ENCODE measurements at places on chromosomes 16 and 17.
A peak's percentile ranks its signal among the peaks of the same experiment; 100 is the strongest.

- DNase-seq: no peak
Measured at GRCh38 chr16:65884018-65884417, 482.5 kb upstream of the CDH5 start.

DNA sequence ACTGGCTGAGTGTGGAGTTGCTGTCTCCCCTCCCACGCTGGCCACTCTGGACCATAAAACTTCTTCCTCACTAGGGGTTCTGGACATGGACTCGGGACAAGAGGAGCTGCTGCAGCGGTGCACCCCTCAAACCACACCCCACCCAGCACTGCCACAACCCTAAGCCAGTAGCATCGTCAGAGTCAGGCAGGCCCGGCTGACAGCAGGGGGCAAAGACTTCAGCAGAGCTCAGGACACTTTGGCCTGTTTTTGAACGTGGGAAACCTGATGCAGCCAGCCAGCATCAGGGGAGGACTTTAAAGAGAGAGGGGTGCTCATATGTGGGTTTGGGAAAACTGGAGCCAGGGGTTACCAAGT, 9.6 kb downstream of the MEOX1 start:
- DNase-seq: no peak

GRCh38 chr16:24834459-24835335, 11.1 kb upstream of the SLC5A11 start:
- no peak for DNase-seq

DNA sequence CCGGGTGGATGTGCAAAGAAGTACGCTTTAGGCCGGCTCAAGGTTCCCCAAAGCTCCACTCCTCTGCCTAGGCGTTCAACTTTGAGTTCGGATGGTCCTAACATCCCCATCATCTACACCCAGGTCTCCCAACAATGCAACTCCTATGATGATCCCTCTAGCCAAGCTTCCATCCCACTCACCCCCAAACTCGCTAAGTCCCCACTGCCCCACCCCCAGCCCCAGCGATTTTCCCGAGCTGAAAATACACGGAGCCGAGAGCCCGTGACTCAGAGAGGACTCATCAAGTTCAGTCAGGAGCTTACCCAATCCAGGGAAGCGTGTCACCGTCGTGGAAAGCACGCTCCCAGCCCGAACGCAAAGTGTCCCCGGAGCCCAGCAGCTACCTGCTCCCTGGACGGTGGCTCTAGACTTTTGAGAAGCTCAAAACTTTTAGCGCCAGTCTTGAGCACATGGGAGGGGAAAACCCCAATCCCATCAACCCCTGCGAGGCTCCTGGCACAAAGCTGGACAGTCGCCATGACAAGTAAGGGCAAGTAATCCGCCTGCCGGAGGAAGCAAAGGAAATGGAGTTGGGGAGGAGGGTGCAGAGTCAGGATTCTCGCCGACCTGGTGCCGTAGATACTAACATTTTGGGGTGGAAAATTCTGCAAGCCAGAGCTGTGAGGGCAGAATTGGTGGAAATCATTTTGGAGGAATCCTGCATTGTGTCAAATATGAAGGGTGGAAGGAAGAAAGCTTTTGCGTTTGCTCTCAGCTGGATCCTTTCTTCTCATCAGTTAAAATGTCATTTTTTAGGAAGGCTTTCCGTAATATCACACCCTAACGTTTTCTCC, at the start of gene TP53:
Gene TP53 (minus strand): TSS at position 419 of the 836 bp plus-strand sequence. CDS start 10,896 bp downstream, outside the sequence.
- peak; percentile 96 for DNase-seq

DNA sequence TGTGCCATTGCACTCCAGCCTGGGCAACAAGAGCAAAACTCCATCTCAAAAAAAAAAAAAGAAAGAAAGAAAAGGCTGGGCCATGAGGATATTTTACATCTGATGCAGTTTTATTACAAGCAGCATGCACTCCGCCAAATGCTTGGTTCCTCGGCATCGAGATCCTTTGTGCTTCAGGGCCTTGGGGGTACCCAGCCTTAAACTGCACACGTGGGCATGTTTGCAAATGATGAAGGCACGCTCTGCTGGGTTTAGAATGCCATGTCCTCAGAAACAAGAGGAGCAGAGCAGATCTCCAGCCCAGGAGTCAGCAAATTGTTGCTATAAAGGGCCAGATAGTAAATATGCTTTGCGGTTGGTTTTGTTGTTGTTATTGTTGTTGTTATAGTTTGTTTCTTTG, 153.2 kb downstream of the KATNIP start:
- DNase-seq: no peak

DNA sequence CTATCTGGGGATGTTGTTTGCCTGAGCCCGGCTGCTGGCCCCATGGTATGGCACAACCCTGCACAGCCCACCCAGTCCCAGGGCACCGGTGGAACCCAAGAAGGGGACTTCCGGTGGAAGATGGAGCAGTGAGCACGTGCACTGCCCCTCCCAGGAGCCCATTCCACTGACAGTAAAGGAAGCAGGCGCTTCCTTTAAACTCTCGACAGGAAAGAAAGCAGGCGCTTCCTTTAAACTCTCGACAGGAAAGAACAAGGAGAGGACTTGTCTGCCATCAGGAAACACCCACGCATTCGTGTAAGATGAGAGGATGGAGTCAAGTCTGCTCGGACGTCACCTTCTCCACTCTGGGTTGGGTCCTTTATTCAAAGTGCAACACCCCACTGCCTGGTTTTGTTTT, 53.7 kb downstream of the IL21R start:
- peak; percentile 33 for DNase-seq

DNA sequence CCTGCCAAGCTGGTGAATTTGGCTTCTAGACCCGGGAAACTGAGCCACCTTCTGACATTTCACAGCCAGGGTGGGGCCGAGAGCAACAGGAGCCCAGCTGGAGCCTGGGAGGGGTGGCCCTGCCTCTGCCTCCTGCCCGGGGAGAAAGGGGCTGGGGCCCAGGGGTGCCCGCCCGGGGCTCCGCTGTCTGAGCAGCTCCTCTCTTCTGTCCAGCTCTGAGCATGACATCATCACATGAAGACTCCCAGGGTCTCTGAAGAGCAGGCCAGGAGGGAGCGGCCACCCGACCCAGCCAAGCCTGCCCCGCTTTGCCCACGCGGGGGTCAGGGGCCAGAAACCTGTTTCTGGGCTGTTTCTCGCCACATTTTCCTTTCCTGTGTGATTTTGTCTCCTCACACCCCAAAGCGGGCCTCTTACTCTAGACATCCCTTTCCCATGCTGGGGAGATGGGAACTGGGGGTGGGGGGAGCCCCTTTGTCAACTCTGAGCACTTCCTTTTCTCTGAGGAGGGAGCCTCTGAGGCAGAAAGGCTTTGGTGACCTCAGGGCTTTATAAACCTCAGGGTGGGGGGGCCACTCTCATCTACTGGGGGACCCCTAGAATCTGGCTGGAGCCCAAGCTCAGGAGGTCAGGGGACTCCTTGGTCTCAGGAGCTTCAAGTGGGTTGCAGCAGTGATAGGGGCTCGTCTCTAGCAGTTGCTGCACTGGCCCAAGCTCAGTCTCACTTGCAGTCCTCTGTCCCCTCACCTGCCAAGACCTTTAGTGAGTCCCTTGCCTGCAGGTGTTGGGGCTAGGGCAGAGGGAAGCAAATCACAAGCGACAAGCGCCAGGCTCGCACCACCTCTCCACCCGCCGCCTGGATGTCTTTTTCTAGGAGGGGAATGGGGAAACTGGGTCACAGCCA, 7.6 kb downstream of the UBALD2 start:
- DNase-seq: peak; percentile 50

- no peak for DNase-seq
Measured at GRCh38 chr16:29806099-29806579, at the start of gene MAZ. Gene MAZ (plus strand): TSS chr16:29806529. CDS start chr16:29806702, 173 bp downstream.

DNA sequence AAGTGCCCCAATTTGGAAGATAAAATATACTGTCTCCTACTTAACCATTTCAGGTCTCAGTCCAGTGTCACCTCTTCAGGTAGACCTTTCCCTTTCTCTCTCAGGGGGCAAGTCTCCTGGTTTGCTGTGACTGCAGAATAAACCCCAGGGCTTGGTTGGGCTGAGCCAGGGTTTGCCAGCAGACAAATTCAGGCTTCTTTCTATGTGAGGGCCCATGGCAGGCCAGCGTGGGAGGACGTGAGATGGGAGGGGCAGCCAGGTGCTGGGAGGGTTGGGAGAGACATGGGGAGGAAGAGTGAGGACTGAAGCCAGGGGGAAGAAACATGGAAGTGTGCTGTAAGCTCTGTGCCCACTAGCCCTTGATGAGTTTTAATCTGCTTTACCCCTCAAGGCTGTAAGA, 163.2 kb downstream of the SPECC1 start:
- DNase-seq: no peak

GRCh38 chr17:56727876-56728617, 105.7 kb downstream of the C17orf67 start:
- DNase-seq: no peak

DNA sequence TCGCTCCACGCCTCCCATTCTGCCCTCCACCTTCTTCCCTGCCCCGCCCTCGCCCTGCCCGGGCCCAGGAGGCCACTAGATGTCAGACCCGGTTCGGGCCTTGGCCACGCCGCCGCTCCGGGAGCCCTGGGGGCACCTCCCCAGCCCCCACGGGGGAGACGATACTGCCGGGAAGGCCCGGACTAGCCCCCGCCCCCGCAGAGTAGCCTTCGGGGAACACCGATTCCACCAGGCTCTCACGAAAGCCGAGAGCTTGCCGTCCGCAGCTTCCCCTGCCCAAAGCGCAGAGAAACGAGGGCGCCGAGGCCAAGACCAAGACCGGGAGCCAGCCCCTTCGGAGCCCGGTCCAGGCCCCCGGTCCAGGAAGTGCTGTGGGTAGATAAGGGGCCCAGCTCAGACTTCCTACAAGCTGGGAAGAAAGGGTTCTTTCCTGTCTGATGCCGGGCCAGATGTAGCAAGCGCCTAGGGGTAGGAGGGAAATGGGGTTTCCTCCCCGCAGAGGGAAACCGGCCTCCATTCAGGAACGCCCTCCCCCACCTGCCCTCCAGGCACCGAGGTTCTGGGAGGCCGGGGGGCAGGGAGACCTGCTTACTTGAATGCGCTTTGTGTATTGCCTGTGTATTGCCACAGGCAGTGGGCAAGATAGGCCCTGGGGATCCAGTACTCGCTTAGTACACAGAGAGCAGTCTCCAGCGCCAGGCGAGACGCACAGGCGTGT, 806 bp upstream of the CYB561 start:
- peak; percentile 25 for DNase-seq

GRCh38 chr17:82007495-82008257, 15.0 kb downstream of the CENPX start:
- DNase-seq: no peak

GRCh38 chr16:84929421-84930297, 81.7 kb downstream of the ZDHHC7 start:
- DNase-seq: no peak

- no peak for DNase-seq
Measured at GRCh38 chr16:913817-914439, 56.9 kb downstream of the LMF1 start.

DNA sequence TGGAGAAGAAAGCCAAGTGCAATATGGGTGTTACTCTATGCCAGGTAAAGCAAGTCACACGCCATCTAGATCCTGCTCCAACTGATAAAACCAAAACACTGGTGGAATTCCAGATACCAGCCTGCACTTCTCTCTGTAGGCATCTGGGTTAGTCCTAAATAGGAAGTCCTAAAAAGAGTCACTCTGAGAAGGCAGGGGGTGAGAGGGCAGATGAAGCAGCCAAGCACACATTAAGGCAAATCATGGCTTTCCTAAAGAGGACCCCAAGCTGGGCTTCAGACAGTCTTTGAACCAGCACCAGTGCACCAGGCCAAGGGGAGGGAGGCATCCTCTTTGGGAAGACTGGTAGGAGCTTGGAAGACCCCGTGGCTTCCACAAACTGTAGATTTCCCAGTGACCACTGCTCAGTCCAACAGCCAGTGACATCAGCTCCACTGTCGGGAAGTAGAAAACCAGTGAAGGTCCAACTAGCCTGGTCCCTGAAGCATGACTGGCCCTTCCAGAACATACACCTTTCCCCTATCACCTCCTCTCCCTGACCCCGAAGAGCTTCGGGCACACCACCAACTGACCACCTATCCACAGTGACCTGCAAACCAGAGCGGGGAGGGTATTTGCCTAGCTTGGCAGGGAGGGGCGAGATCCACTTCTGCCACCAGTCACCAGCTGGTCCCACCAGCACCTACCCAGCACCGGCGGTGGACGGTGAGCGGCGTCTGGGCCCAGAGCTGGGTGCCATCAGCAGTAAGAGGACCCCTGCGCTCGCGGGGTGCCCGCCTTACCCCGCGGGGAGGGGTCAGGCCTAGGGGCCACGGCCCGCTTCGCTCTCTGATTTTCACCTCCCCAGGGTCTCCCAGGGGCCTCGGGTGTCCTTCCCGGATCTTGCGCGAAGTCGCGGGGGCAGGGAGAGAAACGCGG, 1.0 kb downstream of the LITAF start:
- no peak for DNase-seq

- no peak for DNase-seq
Measured at GRCh38 chr17:19264681-19265080, 27.5 kb downstream of the EPN2 start.

DNA sequence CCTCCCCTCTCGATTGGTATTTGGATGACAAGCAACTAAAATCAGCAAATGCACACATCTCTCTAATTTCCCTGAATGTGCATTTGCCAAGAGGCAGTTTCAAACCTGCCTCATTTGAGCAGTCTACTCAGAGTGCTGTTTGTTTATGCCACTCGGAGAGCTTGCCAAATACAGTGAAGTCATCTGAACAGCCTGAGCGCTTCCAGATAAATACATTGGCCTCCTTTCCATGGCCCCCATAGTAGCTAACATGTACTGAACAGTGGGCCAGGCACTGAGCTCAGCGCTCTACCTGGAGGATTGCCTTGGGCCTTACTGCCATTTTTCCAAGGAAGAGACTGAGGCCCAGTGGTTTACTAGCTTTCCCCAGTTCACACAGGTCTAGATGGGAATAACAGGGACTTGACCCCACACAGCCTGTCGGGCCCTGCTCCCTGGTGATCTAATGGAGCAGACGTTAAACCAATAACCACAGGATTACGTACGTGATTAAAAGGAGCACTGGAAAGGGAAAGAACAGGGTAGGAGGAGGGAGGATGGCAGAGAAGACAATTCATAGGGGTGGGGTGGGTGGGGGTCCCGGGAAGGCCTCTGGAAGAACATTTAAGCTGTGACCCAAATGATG, 18.7 kb upstream of the ANKRD40CL start:
- no peak for DNase-seq

DNA sequence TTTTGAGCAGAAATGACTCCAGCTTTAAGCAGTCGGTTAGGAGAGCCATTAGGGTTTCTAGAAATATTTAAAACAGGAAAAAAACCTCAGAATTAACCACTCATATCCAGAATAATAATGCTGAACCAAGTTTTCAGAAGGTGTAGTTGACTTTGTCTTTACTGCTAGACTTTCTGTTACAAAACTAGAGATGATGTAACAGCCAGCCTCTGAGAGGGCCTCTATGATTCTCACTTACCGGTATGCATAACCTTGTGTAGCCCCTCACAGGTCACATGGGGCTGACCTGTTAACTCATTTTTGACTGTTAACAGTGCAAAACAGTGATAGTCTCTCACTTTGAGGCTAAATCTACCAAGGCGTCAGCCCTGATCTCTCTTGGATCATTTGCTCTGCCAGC, 74.3 kb downstream of the TEX14 start:
- DNase-seq: peak; percentile 55

GRCh38 chr17:83071966-83072562, 7.3 kb upstream of the METRNL start:
- no peak for DNase-seq

- DNase-seq: no peak
Measured at GRCh38 chr17:69857412-69857835, 217.6 kb upstream of the KCNJ16 start.

All from activated CD4-positive, alpha-beta T cell treated with anti-CD3 and anti-CD28 coated beads, Interleukin-2, amount 50 U/mL, for 16 hours (primary cell).